ENCODE measurements at places on chromosomes 13 and 19.

DNA sequence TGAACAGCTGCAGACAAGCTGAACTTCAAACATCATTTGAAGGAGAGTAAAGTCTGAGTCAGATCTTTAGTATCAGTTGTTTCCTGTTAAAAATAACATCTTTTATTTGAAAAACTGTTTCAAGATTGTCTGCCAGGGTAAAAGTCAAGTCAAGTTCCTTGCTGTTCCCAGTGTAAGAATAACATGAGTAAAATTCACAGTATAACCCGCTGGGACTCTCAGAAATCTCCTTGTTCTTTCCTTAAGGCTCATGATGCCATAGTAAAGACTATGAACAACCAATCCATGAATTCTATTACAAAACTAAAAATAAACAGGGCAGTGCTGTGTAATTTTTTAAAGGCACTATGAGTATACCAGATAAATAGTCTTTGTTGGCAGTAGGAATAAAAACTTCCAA is 112.9 kb downstream of the IRS2 start:
- DNase-seq, result no peak

- no peak for DNase-seq
These were observed 15.6 kb downstream of the KDM4B start for GRCh38 chr19:4984438-4984990.

DNA sequence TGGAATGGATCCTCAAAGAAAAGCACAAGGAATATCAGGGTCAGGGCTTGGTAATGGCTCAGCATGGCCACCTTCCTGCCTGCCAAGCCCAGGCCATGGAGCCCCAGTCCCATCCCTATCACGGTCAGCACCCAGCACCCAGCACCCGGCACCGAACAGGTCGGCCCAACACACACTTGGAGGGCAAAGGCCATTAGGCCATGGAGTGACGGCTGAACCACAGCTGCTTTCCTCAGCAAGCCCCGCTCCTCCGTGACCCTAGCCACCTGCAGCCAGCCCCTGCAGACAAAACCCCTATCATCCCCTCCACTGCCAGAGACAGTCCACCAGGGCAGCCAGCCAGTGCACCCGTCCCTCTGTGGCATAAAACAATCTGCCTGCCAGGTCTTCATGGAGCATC is 20.6 kb downstream of the PEPD start:
- no peak for DNase-seq

DNA sequence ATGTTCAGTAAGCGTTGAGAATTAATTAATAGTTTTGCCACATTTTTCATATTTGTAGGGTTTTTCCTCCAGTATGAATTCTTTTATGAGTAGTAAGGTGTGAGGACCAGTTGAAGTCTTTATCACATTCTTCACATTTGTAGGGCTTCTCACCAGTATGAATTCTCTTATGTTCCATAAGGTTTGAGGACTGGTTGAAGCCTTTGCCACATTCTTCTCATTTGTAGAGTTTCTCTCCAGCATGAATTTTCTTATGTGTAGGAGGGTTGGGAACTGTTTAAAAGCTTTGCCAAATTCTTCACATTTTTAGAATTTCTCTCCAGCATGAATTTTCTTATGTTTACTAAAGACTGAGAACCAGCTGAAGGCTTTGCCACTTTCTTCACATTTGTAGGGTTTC is 40.3 kb downstream of the ZNF208 start:
- no peak for DNase-seq

GRCh38 chr19:58544591-58545285 is 874 bp downstream of the TRIM28 start:
- DNase-seq, result no peak

DNA sequence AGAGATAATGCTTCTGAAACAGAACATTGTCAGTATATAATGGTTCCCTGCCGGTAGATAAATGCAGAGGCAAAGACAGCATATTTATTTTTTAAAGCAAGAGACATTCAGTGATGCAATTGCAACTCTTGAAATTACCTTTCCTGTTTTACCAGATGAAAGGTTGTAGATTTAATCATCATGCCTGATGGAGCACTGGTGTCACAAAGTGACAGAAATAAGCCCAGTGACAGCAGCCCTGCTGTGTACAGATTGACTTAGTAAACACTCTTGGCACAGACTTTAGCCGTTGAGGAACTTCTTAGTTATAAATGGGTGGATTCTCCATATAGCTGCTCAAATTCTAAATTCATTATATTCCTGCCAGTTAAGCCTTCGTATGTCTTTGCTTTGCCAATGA is 172.5 kb downstream of the ITGBL1 start:
- peak; percentile 26 for DNase-seq

DNA sequence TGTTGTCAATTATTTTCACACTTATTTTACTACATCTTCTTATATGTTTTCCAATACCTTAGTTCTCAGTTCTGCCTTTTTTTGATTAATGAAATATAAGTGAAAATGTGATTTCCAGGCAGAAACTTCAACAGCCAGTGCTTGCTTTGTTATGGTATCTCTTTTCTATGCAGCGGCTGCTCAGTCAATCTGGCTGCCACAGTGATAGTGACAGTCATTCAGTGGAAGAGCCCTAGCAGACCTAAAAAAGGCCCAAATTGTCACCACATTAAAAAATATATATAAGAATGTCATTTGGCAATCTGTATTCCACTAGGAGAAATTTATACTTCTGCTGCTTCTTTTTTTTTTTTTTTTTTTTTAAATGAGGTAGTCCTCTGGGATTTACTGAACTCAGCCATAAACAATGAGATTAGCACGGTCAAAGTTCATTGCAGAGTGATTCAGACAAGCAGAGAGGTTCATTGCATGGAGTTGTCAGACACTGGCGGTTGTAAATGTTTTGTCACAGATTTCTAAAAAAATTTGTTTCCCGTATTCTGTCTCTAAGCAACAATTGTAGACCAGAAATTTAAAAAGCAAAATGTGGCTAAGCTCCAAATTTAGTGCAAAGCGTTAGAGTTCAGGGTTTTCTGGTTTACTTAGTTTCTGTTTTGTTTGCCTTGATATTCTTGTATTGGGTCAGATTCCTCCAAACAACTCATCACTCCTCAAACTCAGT is 94.7 kb upstream of the PRR20A start:
- DNase-seq, result no peak

GRCh38 chr13:114079601-114080536 is 52.6 kb downstream of the RASA3 start:
- DNase-seq, result no peak

- DNase-seq, result no peak
These were observed 520 bp downstream of the LGALS4 start for GRCh38 chr19:38812009-38812840.

GRCh38 chr19:41225238-41226052 is 6.4 kb downstream of the AXL start:
- no peak for DNase-seq

- DNase-seq, result no peak
These were observed 10.6 kb upstream of the ZNF358 start for GRCh38 chr19:7505288-7505681.

GRCh38 chr13:66409542-66409941 is 820.6 kb downstream of the PCDH9 start:
- no peak for DNase-seq

DNA sequence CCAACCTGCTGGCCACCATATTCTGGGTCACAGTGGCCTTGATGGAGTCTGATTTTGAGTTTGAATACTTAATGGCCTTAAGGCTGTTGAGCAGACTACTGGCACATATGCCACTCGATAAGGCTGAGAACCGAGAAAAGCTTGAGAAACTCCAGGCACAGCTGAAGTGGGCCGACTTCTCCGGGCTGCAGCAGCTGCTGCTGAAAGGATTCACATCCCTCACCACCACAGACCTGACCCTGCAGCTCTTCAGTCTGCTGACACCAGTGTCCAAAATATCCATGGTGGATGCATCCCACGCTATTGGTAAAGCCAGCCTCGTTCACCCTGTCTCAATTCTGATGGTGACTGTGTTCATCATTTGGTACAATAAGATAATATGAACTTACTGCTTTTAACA is 77.5 kb downstream of the ZAR1L start:
- no peak for DNase-seq

- DNase-seq, result no peak
These were observed 116.5 kb downstream of the SLITRK1 start for GRCh38 chr13:83765796-83766195.

- DNase-seq, result no peak
These were observed 10.0 kb downstream of the MTIF3 start for GRCh38 chr13:27440408-27440807.

GRCh38 chr13:40651866-40652587 is 14.4 kb downstream of the FOXO1 start:
- no peak for DNase-seq

GRCh38 chr19:47405854-47406417 is 13.4 kb downstream of the MEIS3 start:
- no peak for DNase-seq

GRCh38 chr13:33204130-33204927 is 81.2 kb downstream of the STARD13 start:
- DNase-seq, result no peak

GRCh38 chr13:75558145-75558840 is 8.7 kb downstream of the UCHL3 start:
- DNase-seq, result no peak

GRCh38 chr13:81609335-81609734 is 1268.4 kb upstream of the SPRY2 start:
- DNase-seq, result no peak

- peak; percentile 51 for DNase-seq
These were observed 459.4 kb downstream of the FOXO1 start for GRCh38 chr13:40207001-40207478.

DNA sequence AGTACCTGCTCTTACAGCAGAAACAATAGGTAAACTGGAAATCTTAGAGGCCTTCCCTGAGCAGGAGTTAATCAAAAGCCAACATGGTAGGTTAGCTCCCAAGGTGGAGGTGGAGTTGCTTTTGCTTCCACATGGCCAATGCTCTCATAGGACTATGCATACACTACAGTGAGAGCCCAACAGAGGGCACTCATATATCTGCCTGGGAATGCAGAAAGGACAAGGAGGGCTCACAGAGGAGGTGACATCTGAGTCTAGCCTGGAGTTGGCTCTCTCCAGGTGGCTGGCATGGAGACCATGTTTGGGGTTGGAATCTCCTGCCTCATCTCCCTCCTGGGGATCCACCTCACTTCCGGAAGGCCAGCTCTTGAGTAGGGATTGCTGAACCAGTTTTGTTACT is 34.6 kb downstream of the ATP8A2 start:
- no peak for DNase-seq

- no peak for DNase-seq
These were observed 687.1 kb downstream of the PCDH17 start for GRCh38 chr13:58318495-58319167.

GRCh38 chr19:46080561-46080960 is 39.8 kb upstream of the IGFL4 start:
- DNase-seq, result no peak

GRCh38 chr13:21240586-21240985 is 64.1 kb downstream of the MRPL57 start:
- DNase-seq, result no peak

- no peak for DNase-seq
These were observed 1390.6 kb downstream of the UQCRFS1 start for GRCh38 chr19:27822336-27822735.

DNA sequence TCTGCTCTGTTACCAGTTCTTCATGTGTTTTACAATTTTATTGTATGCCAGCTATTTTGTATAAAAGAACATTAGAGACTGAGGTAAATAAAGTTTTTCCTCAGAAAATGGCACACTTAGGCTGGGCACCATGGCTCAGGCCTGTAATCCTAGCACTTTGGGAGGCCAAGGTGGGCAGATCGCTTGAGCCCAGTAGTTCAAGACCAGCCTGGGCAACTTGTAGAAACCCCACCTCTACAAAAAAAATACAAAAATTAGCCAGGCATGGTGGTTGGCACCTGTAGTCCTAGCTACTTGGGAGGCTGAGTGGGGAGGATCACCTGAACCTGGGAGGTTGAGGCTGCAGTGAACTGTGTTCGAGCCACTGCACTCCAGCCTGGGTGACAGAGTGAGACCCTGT is 32.0 kb downstream of the CCDC8 start:
- DNase-seq, result no peak

- peak; percentile 49 for DNase-seq
These were observed 3.9 kb downstream of the PPP5C start for GRCh38 chr19:46350758-46351159.

DNA sequence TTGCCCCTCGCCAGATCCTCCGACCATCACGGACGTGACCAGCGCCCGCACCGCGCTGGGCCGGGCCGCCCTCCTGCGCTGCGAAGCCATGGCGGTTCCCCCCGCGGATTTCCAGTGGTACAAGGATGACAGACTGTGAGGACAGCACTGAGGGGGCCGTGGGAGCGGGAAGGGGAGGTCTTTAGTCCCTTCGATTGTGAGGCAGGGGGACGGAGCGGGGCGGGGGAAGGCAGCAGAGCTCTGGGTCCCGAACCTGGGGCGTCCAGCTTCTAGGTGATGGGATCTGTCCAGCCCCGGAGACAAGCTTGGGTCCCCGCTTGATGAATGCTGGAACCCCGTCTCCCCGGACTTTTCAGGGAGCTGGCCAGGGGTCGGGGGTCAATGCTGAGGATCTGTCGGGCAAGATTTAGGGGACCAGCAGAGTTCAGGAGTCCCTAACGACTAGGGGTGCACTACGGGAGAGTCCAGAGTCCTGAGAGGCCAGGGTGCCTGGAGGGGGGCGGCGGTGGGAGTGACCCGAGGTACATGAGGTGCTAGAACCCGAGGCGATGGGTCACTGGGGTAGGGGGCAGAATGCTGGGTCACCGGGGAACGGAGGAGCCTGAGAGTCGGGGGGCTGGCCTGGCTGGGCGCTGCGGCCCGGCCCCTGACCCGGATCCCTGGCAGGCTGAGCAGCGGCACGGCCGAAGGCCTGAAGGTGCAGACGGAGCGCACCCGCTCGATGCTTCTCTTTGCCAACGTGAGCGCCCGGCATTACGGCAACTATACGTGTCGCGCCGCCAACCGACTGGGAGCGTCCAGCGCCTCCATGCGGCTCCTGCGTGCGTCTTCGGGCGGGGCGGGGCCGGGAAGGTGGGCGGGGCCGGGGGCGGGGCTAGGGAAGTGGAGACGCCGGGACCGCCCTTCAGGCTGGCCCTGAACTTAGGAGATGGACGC is 14.6 kb downstream of the VSIG10L start:
- DNase-seq, result peak; percentile 79

GRCh38 chr19:18788529-18789421 is 2.3 kb downstream of the COMP start:
- DNase-seq, result no peak

- no peak for DNase-seq
These were observed 9.5 kb upstream of the SHKBP1 start for GRCh38 chr19:40567040-40567749.

DNA sequence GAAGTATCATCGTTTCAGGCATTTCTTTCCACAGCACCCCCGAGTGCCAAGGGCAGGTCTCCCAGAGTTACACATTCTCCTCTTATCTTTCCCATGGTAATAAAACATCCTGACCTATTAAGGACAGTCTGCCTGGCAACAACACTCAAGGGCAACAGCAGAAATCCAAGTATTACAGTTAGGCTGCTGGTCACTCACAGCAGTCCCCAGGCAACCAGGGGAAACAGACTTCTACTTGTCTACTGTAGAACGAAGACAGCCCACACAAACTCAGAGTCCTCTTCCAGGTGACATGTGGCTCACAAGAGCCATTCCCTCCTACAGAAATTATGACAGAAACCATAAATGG is 24.3 kb downstream of the RCBTB1 start:
- no peak for DNase-seq

All from stimulated activated CD8-positive, alpha-beta memory T cell treated with anti-CD3 and anti-CD28 coated beads, Interleukin-4, amount 100 ng/mL, for 48 hours (primary cell).